IMR-90 (cell line): ENCODE measurements at places on chromosomes 5 and 9.

DNA sequence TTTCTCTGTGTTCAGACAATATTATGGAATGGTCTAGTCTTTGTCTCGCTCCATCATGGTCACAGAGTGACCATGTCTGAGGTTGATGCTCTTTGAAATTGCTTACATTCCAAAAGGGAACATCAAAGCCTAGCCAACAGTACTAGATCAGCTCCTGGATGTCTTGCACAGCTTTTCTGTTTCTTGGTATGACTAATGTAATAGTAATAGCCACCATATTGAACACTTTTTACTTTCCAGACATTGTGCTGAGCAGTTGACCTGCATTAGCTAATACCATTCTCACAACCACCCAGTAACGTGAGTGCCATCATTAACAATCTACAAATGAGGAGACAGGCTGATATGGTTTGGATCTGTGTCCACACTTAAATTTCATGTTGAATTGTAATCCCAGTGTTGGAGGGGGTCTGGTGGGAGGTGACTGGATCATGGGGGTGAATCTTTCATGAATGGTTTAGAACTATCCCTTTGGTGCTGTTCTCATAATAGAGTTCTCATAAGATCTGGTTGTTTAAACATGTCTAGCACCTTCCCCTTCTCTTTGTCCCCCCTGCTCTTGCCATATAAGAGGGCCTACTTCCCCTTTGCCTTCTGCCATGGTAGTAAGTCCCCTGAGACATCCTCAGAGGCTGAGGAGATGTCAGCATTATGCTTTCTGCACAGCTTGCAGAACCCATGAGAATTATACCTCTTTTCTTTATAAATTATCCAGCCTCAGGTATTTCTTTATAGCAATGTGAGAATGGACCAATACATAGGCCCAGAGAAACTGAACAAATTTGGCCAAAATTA lies 577.5 kb upstream of the CLINT1 start:
- DNase-seq, result no peak
- no peaks in the 10 kb centered on the region for H3K36me3 ChIP-seq
- H3K4me1 ChIP-seq, result no peaks in the 10 kb centered on the region
- H3K27me3 ChIP-seq, result no peaks in the 10 kb centered on the region; the same call in 1 of the 2 replicates
- H3K27ac ChIP-seq, result no peak overlapping the region

GRCh38 chr5:102773133-102773532 lies 18.0 kb downstream of the PAM start:
- H3K27me3 ChIP-seq, result no peaks in the 10 kb centered on the region
- no peak overlapping the region for H3K4me3 ChIP-seq
- DNase-seq, result no peak

DNA sequence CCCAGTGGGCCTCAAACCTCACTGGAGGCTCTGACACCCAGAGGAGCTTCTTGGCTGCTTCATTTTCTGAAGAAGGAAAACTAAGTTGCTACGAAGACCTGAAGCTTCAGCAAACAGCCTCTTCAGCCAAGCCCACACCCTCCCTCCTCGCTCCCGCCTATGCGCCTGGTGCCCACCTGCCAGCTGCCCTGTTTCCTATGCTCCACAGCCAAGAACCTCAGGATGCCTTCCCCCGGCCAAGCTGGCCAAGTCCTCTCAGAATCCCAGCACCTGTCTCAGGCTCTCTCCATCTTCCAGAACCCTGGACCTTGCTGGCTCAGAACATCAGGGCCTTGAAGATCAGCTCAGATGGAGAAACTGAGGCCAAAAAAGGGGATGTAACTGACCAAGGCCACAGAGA lies 60.4 kb downstream of the STK10 start:
- H3K27ac ChIP-seq, result no peak overlapping the region
- H3K4me1 ChIP-seq, result peaks cover 5% of the 10 kb centered on the region; the same call in 1 of the 2 replicates
- no peak for DNase-seq
- H3K27me3 ChIP-seq, result no peaks in the 10 kb centered on the region
- peaks cover 7% of the 10 kb centered on the region for H3K36me3 ChIP-seq
- no peak overlapping the region for H3K4me3 ChIP-seq

DNA sequence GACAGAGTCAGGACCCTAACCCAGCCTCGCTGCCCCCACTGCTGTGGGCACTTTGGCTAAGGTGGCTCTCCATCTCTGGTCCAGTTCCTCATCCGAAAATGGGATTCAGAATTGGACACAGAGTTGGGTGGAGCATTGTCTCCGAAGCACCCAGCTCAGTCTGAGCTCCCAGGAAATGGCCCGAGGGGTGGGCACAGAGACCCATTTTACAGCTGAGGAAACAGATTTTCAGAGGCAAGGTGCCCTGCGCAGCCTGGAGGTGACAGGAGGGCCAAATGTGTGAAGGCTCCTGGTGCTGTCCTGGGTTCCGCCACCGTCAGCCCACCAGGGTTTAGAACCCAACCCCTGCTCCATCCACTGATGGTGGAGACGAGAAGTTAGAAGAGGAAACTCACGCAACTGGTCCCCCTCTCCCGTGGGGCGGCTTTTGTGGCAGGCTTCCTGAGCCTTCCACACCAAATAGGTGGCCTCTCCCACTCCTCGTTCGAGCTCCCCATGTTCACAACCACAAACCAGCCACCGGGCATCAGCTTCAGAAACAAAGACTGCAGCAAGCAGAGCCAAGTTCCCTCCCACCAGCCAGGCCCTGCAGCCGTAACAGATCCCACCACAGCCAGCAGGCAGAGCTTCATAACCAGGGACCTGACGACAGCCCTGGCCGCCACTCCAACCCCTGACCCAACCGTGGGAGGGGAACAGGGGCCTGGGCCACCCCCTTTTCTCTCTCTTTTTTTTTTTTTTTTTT lies 90.9 kb upstream of the LMX1B start:
- peaks cover 87% of the 10 kb centered on the region for H3K27me3 ChIP-seq
- H3K36me3 ChIP-seq, result no peaks in the 10 kb centered on the region
- no peak for DNase-seq
- H3K27ac ChIP-seq, result no peak overlapping the region
- H3K4me1 ChIP-seq, result peaks cover 2% of the 10 kb centered on the region; the same call in 1 of the 2 replicates

- DNase-seq, result no peak
- no peak overlapping the region for H3K27ac ChIP-seq
- no peaks in the 10 kb centered on the region for H3K36me3 ChIP-seq
- H3K27me3 ChIP-seq, result peaks cover 6% of the 10 kb centered on the region
- no peaks in the 10 kb centered on the region for H3K4me1 ChIP-seq
Measured at GRCh38 chr5:74529101-74529500, 111.4 kb downstream of the ENC1 start.

DNA sequence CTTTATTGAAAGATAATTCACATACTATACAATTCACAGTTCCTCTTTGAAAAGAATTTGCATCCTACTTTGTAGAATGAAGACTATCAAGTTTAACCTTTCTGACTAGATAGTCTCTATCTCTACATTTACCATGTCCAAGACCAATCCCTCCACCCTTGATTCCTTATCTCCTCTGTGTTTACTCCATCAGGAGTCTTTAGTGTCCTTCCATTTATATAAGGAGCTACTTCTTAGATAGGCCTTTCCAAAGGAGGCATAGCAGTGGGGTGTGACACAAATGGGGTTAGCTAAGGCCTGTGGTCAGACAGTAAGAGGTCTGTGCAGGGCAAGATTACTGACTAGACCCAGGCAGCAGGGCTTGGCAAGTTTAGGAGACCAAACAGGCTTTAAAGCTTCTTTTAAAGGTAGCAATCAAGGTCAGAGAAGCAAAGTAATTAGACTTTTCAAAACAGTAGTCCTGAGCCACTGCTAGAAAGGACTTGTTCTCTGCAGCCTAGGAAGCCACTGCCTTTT lies 11.1 kb upstream of the DMXL1 start:
- DNase-seq, result no peak
- no peak overlapping the region for H3K27ac ChIP-seq
- H3K27me3 ChIP-seq, result no peaks in the 10 kb centered on the region
- H3K4me3 ChIP-seq, result no peak overlapping the region
- H3K4me1 ChIP-seq, result no peaks in the 10 kb centered on the region

- DNase-seq, result no peak
- no peaks in the 10 kb centered on the region for H3K36me3 ChIP-seq
- H3K27me3 ChIP-seq, result peaks cover 16% of the 10 kb centered on the region
- peaks cover 4% of the 10 kb centered on the region; the same call in 1 of the 2 replicates for H3K4me1 ChIP-seq
- H3K4me3 ChIP-seq, result peak overlapping the region; percentile 81
Measured at GRCh38 chr5:1111241-1111726, 579 bp downstream of the SLC12A7 start.

DNA sequence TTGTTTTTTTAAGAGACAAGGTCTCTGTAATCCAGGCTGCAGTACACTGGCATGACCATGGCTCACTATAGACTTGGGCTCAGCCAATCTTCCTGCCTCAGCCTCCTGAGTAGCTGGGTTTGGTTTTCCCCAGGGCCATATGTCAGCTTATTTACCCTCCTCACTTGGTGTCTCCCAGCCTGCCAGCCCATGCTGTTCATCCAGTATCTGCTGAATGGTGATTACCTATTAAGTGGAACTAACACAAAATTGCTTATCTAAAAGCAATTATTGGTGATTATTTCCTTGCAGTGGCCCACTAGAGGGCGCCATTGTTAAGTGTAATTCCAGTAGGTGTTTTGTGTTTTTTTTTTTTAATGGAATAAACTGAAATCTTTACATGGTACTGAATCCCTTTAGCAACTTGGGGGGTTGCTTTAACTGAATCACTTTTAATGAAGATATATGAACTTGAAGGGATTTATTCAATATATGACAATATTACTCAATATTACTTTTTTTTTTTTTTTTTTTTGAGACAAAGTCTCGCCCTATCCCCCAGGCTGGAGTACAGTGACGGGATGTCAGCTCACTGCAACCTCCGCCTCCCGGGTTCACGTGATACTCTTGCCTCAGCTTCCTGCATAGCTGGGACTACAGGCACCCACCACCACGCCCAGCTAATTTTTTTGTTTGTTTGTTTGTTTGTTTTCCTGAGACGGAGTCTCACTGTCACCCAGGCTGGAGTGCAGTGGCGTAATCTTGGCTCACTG lies 13.8 kb downstream of the EXOSC2 start:
- peaks cover 11% of the 10 kb centered on the region for H3K36me3 ChIP-seq
- peak; percentile 68 for DNase-seq
- no peaks in the 10 kb centered on the region for H3K27me3 ChIP-seq
- no peak overlapping the region for H3K27ac ChIP-seq
- H3K4me1 ChIP-seq, result peaks cover 4% of the 10 kb centered on the region; the same call in 1 of the 2 replicates

GRCh38 chr9:137021979-137022661 lies 5.9 kb downstream of the ABCA2 start:
- DNase-seq, result peak; percentile 68
- no peaks in the 10 kb centered on the region for H3K27me3 ChIP-seq
- H3K27ac ChIP-seq, result no peak overlapping the region
- H3K4me3 ChIP-seq, result no peak overlapping the region
- peaks cover 12% of the 10 kb centered on the region; the same call in 1 of the 2 replicates for H3K36me3 ChIP-seq

- DNase-seq, result peak; percentile 38
- no peaks in the 10 kb centered on the region for H3K4me1 ChIP-seq
- H3K4me3 ChIP-seq, result no peak overlapping the region
- no peaks in the 10 kb centered on the region for H3K36me3 ChIP-seq
- no peak overlapping the region for H3K27ac ChIP-seq
Measured at GRCh38 chr9:18189871-18190670, 283.9 kb upstream of the ADAMTSL1 start.

GRCh38 chr5:61262080-61262479 lies 70.0 kb upstream of the ZSWIM6 start:
- no peaks in the 10 kb centered on the region for H3K36me3 ChIP-seq
- H3K27ac ChIP-seq, result no peak overlapping the region
- no peak overlapping the region for H3K4me3 ChIP-seq
- no peak for DNase-seq

GRCh38 chr5:139574641-139575312 lies 13.6 kb downstream of the UBE2D2 start:
- no peaks in the 10 kb centered on the region for H3K27me3 ChIP-seq
- DNase-seq, result peak; percentile 62
- H3K36me3 ChIP-seq, result peaks cover 7% of the 10 kb centered on the region
- no peak overlapping the region for H3K4me3 ChIP-seq
- H3K4me1 ChIP-seq, result peaks cover 11% of the 10 kb centered on the region
- H3K27ac ChIP-seq, result no peak overlapping the region

DNA sequence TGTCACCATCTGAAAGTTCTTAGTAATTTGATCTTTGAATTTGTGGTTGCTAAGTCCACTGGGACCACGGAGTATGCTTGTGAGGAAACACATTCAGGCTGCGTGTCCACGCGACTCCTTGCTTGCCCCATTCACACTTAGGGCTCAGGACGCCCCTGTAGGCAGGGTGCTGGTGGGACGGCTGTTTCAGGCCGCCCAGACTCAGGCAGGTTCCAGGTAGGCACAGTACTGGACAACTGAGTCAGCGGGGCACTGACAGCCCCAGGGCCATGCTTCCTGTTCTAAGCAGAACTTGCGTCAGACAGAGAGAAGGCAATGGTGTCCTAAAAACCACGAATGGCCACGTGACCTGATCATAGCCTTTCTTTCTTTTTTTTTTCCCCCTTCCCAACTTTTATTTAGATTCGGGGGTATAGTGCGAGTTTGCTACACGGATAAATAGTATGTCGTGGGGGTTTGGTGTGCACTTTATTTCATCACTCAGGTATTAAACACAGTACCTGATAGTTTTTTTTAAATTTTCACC lies 7.7 kb upstream of the RASGEF1C start:
- H3K36me3 ChIP-seq, result no peaks in the 10 kb centered on the region
- no peak overlapping the region for H3K4me3 ChIP-seq
- H3K27me3 ChIP-seq, result no peaks in the 10 kb centered on the region; the same call in 1 of the 2 replicates
- no peak for DNase-seq

DNA sequence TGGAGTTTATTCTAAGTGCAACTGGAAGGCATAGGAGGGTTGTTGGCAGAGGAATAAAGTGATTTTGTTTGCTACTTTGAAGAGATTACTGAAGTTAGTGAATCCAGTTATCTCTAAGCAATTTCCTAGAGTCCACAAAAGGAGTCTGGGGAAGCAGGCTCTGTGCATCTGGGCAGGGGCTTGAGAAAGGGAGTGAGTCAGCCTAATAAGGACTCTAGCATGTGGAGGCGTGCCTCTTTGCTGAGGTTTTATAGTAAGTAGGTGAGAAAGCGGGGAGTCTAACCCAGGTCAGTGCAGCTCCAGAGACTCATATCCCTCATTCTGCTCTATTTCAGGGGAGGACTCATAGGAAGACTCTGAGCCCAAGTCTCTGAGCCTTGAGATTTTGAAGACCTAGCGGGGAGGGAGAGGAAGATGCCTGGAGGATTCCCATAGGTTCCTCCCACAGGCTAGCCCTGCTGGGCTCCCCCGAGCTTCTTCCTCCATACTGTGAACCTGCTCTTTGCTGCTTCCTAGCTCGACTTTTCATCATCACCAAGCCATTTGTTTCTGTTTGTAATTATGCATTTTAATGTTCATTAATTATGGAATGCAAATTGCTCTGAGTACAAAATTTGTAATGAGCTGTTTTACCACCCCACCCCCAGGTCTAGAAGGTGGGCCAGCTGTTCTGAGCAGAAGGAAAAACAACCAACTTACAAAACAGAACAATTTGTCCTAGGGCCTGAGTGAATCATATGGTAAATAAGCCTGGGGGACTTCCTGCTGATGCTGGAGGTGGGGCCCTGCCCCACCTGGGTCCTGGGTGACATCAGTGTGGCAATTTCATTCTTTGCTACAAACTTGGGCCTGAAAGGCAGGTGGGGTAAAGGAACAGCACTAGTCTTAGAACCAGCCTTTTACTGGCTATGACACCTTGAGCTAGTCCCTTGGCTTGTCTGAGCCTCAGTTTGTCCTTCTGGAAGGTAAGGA lies 150.2 kb downstream of the TRIM32 start:
- no peaks in the 10 kb centered on the region for H3K4me1 ChIP-seq
- H3K4me3 ChIP-seq, result no peak overlapping the region
- no peak overlapping the region for H3K27ac ChIP-seq
- no peaks in the 10 kb centered on the region for H3K36me3 ChIP-seq
- no peaks in the 10 kb centered on the region; the same call in 1 of the 2 replicates for H3K27me3 ChIP-seq
- DNase-seq, result no peak

GRCh38 chr5:167378894-167379723 lies 912.3 kb upstream of the WWC1 start:
- no peak for DNase-seq
- H3K4me3 ChIP-seq, result no peak overlapping the region
- no peaks in the 10 kb centered on the region for H3K4me1 ChIP-seq
- H3K27me3 ChIP-seq, result no peaks in the 10 kb centered on the region
